ENCODE measurements at places on chromosomes 16 and 17.
A peak's percentile ranks its signal among the peaks of the same experiment; 100 is the strongest.

DNA sequence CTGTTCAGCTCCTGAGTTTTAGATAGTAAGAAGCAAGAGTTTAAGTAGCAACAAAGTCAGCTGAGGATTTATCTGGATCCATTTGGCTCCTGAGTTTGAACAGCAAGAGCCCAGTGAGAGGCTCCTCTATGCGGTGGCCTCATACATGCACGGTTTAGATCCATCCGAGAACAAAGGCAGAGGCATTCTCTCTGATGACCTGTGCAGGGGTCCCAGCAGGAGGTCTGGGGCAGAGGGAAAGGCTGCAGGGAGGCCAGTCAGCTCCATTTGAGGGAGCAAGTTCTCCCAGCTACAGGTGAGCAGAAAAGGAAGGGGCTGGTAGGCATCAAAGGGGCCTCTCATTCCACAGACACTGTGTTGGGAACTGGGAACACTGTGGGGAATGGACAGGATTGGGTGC lies 16.5 kb downstream of the PITPNM3 start:
- no peak for DNase-seq

DNA sequence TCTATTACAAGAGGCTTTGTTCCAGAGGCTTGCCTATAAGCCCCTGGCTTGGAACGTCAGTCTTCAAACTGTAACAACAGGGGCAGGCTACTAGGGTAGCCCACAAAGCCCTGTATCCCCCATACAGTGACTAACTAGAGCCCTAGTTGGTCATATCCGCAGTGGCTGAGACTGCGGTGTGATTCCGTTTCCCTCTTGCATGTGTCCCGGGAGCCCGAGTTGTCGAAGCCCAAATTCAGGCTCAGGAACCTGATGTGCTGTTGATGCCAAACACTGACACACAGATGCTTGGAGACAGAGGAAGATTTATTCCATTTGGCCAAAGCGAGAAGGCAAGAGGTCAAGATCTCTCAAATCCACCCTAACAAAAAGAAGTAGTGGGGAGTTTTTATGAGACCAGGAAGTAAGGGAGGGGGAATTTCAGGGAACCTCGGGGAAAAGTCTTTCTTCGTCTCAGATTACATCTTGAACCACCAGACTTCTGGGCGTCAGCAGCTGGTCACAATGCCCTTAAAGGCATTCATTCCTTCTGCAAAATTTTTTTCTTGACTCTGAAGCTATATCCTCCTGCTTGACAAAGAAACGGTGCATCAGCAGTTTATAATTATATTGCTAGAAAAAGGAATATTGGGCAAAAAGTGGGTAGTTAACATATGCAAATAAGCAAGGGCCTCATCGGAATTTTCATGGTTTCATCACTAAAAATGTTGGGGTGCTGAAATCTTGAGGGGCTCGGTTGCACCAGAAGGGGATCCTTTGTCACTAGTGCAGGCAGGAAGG lies 879 bp downstream of the SLFN5 start:
- DNase-seq = peak; percentile 52

- peak; percentile 86 for DNase-seq
Measured at GRCh38 chr16:50152351-50152806, 727 bp upstream of the TENT4B start.

DNA sequence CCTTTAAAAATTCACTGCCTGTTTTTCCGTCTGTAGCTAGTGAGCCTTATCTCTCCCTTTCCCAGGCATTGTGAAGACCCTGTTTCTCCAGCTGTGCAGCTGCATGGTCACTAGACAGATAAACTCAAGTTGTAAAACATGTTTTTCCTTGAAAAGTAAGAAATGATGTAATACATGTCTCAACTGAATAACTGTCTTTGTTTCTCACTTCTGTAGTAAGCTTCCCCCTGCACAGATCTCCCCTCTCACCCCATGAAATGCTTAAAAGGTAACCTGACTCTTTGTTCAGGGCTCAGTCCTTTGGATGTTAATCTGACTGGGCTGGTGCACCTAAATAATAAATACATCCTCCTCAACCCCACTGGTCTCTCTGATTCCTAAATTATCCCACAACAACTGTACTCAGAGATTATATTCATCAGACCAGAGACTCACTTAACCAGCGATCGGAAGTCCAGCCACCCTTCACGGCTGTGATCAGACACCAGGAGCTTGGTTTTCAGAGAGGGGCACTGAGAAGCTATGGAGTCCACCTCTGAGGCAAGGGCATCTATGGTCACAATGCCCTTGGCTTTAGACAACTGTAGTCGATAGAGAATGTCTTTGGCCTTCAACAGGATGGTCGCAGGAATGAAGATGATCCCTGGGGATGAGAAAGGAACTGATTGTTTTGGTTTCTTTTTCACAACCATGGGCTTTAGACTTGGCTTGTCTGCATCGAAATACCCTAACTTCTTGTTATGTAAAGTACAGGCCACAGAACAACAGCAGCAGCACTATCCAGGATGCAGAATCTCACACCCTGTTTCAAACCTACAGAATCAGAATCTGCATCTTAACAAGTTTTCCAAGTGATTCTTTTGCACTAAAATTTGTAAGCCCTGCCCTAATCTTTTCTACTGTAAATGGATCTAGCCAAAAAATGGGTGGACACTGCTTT lies 15.4 kb downstream of the ACSM1 start:
- DNase-seq = no peak

DNA sequence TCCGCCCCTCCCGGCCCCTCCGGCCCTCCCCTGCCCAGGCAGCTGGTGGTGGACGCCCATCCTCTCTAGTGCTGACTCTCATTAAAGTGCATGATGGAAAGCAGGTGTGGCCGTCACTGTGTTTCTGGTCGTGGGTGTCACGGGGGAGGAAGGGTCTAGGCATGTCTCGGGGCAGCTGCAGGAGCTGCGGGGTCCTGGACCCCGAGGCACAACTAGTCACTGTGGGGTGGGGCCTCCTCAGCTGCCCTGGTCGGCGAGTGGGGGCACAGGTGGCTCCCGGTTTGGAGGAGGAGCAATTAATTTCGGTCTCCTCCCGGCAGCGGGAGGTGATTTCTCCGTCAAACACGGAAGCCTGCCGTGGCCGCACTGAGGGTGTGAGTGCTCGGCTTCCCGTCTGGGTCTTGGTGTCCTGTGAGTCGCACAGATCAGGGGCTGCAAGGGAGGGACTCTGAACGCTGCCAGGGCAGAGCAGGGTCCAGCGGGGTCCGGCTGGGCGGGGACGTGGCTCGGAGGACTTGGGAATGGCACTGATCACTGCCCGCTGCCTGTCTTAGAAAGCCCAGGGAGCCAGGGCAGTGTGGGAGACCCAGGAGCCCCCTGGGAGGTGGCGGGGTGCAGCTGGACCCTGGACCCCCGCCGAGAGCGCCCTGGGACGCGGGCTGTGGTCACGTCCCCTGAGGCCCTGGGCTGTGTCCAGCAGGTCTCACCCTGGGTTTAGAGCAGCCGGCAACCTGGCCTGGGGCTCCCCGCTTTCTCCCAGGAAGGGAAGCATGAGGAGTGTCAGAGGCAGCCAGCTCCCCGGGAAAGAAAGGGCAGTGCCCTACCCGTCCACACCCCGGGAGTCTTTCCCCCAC lies 3.3 kb downstream of the TPSD1 start:
- no peak for DNase-seq

GRCh38 chr17:557371-557770 lies 157.3 kb downstream of the VPS53 start:
- no peak for DNase-seq

DNA sequence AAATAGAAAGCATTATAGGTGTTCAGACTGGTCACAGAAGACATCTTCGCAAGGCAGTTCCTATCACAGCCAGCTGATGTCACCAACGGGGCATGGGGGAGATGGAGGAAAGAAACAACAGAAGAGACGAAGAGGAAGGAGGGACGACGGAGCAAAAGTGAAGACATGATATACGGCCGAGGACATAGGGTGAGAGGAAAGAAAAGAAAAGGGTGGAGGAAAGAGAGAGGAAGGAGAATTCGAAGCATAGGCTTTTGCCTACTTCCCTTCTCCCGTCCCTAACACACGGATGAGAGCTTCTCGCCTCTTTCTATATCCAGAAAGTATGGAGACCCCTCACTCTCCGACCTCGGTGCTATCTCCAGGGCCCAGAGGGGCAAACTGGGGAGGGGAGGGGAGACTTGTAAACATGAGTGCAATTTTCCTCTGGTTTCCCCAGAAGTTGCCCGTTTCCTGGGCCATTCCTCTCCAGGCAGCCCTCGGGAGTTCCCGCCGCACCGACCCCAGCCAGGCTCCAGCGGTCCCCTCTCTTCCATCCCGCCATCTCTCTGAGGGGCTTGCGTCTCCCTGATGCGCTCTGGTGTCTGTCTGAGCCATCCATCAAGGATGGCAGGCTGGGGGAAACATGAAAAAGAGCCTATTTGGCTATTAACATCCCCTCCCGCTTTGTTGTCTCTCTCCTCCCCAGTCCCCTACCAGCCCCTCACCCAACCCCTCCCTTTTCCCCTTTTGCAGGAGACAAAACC lies 26.0 kb downstream of the COPZ2 start:
- DNase-seq = peak; percentile 88

- no peak for DNase-seq
Measured at GRCh38 chr17:28145348-28145747, 102.9 kb downstream of the NLK start.

DNA sequence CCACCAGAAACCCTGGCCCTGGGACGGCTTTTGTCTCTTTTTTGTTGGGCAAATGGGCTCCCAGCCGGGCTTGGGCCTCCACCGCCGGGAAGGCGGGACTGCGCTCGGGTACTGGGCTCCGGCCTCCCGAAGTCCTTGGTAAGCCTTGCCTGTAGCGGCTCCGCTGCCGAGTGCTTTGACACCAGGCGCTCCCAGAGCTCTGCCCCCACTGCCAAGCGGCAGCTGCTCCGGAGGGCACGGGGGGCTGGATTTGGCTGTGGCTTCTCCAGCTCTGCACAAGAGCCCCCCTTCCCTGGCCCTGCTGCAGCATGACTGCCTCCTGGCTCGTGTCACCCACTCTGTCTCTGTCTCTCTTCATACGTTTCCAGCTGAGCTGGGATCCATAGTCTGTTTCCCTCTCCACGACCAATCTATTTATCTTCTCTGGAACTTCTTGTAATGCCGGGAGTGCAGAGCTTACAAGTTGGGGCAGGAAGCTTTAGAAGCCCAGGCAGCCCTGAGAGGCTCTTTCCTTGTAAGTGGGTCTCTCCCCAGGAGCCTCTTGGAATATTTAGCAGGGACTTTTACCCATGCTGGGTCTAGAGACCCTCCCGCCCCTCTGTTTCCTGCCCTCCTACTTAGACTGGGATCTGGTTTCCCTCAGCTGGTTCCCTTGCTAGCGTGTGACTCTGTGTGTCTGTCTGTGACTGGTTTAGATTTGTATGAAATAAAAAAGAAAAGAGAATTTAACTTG lies 246.9 kb upstream of the GSE1 start:
- DNase-seq = no peak

DNA sequence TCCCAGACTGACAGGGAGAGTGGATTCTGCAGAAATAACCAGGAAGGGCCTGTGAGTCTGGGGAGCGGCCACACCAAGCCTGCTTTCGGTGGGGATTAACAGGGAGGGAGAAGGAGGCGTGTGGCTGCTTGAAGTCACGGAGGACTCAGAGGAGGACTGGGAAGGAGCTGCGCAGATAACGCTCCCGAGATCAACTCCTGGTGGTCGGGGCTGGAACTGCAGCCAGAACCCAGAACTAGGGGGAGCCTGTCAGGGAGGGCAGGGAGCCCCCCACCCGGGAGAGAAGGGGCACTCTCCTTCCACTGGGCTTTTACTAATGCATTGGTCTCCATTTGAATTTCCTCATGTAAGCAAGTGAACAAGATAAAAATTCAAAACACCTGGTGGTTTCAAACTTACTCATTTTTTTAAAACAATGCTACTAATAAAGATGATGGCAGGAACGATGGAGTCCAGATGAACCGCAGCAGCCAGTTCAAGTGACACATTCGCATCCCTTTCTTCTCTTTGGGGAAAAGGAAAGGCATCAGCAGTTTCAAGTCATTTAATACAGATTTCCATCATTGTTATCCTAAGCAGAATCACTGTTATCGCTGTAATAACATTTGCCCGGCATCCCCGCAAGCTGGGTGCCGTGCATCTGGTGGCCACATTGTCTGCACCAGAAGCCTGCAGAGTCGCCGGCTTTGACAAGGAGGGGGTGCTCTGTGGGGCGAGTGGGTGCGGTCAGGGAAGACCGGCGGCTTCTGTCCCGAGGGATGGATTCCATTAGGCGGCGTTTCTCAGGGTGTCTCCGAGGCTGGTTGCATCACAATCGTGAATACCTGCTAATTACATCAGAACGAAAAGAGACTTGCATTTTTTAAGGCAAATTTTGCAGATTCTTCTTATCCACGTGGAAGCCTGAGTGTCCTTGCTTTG lies 183.0 kb downstream of the FOXL1 start:
- peak; percentile 56 for DNase-seq

DNA sequence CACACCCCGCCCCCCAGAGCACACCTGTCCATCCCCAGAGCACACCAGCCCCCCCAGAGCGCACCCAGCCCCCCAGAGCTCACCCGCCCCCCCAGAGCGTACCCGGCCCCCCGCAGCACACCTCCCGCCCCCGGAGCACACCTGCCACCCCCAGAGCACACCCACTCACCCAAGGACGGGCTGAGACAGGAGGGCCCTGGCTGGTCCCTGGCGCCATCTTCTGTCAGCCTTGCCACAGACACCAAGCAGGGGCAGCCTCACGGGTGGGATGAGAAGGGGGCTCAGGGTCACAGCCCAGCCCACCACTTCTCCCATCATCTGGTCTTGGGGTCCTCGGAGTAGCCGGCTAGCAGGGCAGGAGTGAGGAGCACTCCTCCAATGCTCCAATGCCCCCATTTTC lies 31.8 kb downstream of the PIEZO1 start:
- DNase-seq = no peak

DNA sequence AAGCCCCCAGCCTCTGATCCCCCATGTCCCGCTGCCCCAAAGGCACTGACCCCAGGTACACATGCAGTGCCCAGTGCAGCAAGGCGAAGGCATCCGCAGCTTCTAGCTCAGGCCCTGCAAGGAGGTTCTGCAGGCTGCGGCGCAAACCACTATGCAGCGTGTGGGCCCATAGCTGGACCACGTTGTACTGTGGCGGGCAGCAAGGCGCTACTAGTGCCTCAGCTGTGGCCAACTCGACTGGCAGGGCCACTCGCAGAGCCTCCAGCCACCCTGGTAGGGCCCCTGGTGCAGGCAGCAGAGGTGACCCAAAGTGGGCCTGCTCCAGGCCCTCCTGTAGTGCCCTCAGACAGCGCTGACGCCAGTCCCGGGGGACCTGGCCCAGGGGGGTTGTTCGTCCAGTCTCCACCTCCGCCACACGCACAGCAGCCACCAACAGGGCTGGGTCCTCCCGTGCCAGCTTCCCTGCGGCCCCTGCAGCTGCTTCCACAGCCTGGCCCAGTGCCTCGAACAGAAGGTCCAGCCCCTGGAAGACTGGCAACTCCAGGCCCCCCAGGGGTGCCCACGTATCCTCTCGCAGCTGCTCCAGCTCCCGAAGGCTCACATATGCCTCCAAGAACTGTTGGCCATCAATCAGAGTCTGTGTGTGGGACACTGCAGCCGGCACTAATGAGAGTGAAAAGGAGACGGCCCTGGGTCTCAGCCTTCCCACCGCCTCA lies 2.6 kb downstream of the EXOC3L1 start:
- DNase-seq = no peak

DNA sequence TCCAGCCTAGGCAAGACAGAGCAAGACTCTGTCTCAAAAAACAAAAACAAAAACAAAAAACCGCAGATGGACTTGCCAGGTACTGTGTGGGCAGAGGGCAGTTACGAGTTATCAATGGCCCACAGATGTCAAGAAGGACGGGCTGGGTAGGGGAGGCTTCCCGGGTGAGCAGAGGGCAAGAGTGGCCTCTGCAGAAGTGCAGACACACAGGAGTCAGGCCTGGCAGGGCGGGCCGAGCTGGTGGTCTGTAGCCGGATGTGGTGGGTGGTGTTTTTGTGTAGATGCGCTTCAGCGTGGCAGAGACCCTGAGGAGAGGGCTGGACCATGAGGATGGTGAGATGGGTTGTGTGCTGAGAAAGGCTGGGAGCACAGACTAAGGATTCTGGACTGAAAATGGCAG lies 44.9 kb upstream of the KDM6B start:
- DNase-seq = no peak
